NCI-H1417 treated with DMSO at 0.1 percent for 48 hours (cell line): ENCODE measurements at places on chromosomes 1 and 21.
A peak's percentile ranks its signal among the peaks of the same experiment; 100 is the strongest.

DNA sequence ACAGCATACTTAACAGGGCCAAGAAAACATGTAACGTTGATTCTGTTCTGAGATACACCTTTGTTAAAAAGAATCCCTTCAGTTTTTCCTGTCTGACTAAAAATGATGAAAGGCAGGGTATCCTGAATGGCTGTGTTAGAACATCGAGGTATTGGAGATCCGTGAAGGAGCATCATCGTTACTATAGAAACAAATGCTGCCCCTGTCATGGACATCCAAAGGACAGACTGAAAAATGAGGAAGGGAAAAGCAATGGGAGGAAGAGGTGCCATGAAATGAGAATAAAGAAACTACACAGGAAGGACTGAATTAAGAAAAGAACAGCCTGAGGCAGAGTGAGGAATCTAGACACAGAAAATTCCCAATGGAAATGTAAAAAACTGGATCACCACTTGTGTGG is 257.9 kb downstream of the PDE4B start:
- DNase-seq = no peak

DNA sequence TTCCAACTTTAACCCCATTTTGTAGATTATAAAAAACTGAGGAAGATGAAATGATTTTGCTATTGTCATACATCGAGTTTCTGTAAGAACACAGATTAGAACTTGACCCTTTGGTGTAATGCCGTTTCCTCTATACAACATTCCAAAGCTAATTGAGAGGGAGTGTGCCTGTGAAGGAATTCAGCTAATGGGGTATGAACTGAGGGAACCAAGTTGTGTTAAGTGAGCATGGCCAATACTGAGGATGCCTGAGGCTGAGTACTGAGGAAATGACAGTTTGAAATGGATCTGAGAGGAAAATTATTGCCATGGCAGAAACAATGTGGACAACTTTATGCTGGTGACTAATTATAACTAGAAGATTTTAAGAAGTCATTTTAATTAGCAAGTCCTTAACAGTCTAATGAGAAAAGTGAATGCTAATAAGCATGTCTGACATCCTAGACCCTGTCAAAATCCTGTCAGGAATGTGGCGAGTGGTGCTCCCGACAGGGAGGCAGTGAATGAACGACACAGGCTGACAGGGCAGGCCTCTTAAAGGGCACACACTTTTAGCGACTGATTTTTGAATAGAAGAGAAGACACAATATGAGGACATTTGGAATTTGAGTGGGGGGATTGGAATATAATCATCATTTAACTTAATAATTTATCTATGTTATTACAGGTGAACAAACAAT is 262.5 kb downstream of the HLX start:
- no peak for DNase-seq

GRCh38 chr1:192277635-192278034 is 39.2 kb upstream of the RGS21 start:
- no peak for DNase-seq

DNA sequence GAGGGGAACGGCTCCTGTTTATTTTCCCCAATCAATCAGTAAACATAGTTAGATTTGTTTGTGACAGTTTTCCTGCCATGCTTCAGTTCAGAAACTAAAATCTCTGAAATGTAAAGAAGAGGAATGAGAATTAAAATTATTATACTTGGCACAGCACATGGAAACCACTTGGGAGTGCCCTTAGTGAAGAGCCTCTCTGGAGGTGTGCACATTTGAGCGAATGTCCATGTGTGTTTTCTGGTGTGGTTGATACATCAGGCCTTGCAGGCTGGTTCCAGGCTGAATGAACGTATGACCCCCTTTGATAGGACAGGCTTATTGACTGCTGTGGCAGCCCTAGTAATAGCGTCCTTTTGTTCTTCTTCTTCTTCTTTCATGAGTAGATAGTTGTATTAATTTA is 27.1 kb downstream of the C4BPA start:
- no peak for DNase-seq

GRCh38 chr1:210907251-210907805 is 226.6 kb downstream of the KCNH1 start:
- no peak for DNase-seq

- no peak for DNase-seq
Measured at GRCh38 chr1:25256578-25256965, 9.3 kb upstream of the RSRP1 start.

DNA sequence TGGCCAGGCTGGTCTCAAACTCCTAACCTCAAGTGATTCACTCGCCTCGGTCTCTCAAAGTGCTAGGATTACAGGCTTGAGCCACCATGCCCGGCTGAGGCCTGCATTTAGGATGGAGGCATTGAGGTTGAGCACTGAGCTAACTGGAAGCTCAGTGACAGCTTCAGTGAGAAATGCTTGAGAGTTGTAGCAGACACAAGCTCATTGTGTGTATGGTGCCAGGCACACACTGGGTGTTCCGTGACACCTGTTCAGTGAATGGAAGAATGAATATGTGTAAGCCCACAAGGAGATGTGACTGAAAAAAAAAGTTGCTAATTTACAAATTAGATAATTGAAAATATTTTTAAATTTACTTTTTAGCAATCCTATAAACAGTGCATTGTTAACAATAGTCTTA is 21.8 kb downstream of the LURAP1 start:
- no peak for DNase-seq

DNA sequence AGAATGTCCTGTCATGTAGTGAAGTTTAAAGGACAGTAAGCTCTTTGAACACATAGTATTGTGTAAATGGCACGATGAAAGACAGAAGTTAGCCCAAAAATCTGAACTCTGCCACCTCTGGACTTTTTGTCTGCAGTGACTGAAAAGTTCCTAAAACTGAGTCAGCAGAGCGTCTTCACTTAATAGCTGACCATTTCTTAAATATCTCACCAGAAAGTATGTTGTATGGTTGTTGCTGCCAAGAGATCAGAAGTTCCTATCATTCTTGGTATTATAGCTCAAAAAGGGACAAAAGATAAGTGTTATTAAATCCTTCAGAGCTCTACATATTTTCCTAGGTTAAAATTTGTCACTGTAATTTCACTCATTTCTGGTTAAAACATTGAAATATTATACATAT is 1003.0 kb downstream of the TTLL7 start:
- no peak for DNase-seq

DNA sequence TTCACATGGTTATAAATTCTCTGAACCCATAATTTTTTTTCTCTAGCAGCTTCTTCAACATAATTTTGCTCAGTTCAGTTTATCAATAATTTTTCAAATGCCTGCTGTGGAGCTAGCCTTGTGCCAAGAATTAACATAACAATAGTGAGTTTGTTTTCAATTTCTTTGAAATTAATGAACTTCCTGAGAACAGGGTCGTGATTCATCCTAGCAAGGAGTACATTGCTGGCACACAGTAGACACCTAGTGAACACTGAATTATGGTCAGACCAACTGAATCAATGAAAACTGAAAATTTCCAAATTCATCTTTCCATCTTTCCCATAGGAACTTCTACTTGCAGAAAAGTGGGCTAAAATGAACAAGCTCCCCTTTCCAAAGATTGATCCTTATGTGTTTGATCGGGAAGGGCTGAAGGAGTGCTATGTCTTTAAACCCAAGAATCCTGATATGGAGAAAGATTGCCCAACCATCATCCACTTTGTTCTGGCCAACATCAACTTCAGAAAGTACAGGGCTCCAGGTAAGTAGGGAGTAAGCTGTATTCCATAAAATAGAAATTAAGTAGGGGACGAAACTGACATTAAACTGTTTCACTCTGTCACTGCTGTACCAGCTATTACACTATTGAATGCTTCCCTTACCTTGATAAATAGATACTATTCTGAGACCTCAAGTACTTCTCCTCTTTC is 148.7 kb downstream of the PLA2G4A start:
- DNase-seq = no peak

DNA sequence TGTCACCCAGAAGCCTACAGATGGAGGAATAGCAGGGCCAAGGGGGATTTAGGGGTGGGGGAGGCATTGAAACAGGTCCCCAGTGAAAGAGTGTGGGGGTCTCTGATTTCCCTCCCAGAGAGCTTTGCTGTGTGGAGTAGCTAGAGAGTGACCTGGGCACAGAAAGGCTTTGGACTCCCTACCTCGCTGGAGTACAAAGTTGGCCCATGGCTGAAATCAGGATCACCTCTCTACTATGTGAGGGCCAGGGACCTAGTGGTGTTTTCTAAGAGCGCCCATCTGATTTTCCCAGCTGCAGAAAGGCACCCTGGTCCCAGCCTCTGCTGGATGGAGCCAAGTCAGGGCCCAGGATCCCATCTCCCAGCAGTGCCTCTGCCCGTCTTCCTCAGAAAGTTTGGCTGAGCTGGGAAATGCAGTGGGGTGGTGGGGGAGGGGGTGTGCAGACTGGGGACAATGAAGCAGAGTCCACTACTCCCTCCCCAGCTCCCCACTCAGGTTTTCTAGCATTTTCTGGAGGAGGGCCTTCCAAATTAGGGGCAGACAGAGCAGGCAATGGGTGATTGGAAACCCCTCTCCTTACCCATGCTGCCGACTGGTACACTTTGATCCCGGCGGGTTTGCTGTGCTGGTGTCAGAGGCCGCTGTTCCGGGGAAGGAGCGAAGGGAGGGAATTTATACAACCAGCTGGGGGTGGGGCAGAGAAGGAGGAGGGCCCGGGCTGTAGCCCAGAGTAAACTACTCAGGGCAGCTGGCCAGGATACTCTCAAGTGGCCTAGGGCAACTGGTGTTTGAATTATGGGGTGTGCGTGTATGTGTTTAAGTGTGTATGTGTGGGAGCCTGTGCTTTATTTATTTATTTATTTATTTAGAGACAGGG is at the start of gene SELENBP1:
TSS of gene SELENBP1 (minus strand) at position 648 of the 877 bp plus-strand sequence. CDS start at position 584, 64 bp downstream.
- DNase-seq = peak; percentile 42

DNA sequence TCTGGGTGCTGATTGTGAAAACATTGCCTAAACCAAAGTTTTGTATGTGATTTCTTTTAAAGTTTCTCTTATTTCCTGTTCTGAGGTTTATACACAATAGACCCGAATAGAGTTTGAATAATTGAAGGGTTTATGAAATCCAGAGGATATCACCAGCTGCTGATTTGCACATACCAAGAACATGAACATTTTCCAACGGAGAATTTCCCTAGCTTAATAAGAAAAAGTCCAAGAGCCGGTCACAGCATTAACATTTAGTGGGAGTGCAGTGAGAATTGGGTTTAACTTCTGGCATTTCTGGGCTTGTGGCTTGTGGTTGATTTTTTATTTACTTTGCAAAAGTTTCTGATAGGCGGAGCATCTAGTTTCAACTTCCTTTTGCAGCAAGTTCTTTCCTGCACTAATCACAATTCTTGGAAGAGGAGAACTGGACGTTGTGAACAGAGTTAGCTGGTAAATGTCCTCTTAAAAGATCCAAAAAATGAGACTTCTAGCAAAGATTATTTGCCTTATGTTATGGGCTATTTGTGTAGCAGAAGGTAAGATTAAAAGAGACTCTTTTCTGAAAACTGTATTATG is at the start of gene CFH:
TSS of gene CFH (plus strand) at position 407 of the 579 bp plus-strand sequence. CDS start at position 482, 75 bp downstream.
- no peak for DNase-seq

- no peak for DNase-seq
Measured at GRCh38 chr1:231351816-231352215, 13.7 kb downstream of the SPRTN start.

GRCh38 chr1:110542725-110543124 is 23.8 kb upstream of the KCNA10 start:
- no peak for DNase-seq

DNA sequence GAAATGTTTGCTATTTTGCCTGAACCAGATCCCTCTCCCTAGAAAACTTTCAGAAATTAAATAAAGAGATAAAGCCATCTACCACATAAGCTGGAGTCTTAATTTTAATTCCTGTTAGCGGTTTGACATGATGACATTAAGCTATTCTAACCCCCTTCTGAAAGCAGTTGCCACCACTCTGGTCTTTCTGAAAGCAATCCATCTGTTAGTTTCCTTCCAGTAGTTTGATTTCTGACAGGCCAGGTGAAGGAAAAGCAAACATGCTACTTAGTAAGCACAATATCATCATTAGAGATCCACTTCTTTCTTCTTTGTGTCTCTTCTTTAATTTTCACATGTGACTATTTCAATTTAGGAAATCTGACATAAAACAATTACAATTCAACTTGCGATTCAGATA is 39.9 kb downstream of the RGL1 start:
- DNase-seq = no peak

DNA sequence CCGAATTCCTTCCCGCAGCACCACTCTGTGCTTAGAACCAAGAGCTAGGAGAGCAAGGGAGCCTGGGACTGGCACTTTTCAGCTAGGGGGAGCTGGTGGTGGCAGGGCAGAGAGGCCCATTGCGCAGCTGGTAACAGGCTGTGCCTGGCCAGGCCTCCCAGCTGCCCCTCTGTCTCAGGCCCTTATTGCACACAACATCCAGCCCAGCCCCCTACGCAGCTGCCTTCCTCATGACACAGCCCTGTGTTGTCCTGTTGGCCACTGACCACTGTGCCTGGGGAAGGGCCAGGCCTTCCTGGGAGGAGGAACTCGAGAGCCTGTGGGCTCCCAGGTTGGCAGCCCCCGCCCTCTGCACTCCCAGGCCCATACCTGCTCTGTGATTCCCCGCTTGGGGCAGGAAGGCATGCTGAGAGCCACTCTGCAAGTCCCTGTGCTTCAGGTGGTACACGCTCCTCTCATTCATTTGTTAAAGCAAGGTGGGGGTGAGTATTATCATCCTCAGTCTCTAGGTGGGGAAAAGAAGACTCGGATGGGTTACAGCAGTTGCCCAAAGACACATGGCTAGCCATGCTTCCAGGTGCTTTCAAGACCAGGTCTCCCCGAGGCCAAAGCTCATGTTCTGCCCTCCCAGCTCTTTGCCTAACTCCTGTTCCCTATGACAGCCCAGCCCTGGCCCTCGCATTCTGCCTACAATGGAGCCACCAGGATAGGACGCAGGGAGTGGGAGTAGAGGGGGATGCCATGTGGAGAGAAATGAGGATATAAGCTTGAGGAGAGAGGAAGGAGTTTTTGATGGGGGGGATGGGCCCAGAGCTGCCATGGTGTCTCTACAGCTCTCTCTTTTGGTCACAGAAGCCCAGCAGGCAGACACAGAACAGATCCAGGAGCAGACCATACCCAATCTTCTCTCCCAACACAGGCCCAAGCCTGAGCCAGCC is 81.8 kb downstream of the TMEM53 start:
- no peak for DNase-seq
